ENCODE measurements at places on chromosomes 13 and 19.

DNA sequence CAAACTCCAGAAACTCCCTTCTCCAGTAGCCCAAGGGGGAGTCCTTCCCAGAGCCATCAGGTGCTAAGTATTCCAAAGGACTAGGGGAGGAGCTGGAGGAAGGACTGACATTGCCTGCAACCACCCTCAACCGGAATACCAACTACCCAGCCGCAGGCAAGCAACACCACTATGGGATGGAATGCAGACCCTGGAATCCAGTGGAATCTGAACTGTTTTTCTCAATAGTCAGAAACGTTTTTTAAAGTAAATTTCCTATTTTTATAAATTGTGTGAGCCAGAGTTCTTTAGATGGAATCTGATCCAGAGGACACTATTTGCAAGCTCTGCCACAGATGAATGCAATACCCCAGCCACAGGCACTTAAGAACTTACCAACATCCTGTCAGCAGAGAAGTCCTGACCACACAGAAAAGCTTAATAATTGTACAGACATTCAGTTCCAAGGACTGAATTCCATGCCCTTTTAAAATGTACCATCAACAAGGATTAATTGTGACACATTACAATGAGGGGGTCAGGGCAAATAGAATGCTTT, 92.1 kb downstream of the USP12 start:
- peak; percentile 64 for DNase-seq

DNA sequence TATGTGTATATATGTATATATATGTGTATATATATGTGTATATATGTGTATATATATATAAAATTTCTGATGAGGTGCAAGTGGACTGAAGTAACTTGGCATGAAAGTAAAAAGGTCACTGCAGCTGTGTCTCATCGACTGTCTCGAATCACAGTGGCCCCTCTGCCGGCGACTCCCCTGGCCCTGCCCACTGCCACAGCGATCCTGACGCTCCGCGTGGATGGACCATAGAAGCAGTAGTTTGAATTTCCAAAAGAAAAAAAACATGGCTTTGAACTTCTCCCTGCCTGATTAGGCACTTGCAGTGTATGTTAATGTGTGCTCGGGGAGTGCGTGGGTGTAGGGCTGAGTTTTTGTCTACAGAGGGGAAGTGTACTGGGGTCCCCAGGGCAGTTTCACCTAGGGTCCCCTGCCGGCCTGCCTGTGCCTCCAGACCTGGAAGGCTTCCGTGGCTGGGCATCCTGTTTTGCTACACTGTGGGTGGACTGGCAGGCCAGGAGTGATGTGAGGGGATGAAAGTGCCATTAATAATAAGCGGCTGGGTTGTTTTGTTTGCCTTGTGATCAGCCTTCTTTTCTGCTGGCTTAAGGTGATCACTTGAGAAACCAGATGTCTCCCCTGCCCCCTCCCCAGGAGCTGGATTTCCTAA, 10.8 kb downstream of the ZIC5 start:
- DNase-seq, result no peak

DNA sequence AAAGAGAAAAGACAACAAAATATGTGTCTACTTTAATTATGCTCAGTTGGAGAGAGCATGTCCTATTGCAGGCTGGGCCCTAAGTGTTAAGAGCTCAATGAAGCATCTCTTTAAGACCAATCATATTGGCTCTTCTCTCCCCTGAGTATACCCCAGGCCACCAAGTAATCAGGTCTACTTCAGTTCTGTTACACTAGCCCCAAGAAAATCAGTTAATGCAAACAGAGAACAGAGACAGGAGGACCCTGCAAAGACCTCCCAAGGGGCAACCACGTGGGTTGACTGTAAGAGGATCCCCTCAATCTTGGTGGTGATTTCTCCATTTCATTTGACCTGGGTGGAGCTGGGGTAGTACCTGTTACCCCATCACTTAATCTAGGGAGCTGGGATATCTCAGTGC, 451.0 kb upstream of the ZNF507 start:
- no peak for DNase-seq

DNA sequence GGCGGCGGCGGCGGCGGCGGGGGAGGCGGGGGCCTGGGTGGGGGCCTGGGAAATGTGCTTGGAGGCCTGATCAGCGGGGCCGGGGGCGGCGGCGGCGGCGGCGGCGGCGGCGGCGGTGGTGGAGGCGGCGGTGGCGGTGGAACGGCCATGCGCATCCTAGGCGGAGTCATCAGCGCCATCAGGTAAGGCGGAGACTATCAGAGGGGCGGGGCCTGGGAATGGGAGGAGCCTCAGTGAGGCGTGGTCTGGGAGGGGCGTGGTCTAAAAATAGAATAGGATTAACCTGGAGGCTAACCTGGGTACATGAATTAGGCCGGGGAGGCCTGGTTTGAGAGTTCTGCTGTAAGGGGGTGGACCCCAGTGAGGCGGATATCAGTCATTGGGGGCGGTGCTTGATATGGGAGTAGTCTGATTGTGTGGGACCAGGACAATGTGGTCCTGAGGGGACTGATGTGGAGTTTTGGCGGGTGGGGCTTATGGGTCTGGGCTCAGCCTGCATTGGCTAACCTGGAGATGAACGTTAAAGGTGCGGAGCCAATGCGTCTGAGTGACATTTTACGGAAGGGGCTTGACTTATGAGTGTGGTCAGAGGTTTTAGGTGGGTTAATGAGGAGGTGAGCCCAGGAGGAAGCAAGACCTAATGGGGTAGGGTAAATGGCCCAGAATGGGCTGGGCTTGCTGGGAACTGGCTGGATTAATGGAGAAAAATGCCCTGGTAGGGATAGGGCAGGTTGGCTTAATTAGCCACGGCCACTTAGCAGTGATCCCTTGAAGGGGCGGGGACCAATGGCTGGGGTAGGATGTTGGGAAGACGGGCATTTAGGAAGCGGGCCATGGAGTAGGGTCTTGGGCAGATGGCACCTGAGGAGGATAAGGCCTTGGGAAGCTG, 1.4 kb downstream of the CAPNS1 start:
- DNase-seq, result peak; percentile 36

DNA sequence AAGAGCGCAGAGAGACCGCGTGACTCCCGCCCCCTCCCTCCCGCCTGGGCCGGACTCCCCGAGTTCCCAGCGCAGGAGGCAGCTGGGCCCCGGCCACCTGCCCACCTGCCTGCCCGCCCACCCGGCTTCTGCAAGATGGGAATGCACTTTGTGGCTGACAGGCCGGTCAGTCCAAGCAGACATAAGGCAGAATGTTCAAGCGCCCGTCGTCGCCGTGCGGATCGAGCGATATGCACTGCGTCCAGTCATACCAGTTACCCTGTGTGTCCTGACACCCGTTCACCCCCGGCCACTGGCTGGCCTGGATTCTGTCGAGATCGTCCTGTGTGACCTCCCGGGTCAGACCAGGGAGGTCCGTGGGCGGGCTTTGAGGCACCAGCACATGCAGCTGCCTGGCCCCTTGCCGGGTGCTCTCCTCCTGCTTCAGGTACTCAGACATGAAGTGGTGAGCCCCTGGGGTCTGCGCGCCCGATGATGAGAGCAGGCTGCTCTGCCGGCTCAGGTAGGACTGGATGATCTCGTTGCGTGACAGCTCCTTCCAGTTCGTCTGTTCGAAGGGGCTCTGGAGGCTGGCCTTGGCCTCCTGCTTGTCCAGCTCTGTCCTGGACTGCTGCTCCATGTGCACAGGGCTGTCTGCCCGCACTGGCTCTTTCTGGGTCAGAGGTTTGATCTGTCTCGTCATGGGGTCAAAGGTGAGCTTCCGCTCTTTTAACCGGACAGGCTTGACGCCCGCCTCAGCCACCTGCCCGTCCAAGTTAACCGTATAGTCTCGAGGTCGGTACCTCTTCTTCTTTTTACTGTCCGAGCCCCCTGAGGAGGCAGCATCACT, 3.9 kb upstream of the SLC35E1 start:
- no peak for DNase-seq

DNA sequence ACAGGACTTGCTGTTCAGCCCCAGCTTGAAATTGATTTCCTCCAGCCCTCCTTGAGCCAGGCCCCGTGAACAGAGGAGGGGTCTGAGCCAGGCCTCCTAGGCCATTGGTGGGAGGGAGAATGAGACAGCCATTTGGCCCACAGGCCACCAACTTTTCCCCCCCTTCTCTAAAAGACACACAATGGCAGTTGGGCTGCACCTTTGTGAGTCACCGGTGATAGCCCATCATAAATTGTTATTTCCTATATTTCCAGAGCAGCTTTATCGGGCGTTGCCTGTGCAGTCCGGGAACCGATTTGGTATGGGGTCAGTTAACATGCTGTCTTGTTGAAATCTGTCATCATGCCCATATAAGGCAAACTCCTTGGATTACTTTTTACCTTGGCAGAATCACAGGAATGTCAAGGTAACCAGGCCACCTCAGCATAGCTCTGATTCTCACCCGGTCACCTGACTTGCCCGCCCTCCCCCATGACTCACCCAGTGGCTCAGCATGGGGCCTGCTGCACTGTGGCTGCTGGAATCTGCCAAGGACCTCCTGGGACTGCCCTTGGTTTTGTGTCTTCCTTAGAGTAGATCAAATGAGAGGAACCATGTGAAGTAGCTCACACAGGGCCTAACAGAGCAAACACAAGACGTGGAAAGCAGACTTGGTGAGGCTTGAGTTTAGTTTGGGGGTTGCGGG, 36.1 kb downstream of the ACTN4 start:
- DNase-seq, result peak; percentile 82

- DNase-seq, result no peak
These were observed 518.2 kb upstream of the HTR2A start for GRCh38 chr13:47415048-47415447.

- DNase-seq, result no peak
These were observed 19.8 kb upstream of the SLC7A9 start for GRCh38 chr19:32889137-32889934.

DNA sequence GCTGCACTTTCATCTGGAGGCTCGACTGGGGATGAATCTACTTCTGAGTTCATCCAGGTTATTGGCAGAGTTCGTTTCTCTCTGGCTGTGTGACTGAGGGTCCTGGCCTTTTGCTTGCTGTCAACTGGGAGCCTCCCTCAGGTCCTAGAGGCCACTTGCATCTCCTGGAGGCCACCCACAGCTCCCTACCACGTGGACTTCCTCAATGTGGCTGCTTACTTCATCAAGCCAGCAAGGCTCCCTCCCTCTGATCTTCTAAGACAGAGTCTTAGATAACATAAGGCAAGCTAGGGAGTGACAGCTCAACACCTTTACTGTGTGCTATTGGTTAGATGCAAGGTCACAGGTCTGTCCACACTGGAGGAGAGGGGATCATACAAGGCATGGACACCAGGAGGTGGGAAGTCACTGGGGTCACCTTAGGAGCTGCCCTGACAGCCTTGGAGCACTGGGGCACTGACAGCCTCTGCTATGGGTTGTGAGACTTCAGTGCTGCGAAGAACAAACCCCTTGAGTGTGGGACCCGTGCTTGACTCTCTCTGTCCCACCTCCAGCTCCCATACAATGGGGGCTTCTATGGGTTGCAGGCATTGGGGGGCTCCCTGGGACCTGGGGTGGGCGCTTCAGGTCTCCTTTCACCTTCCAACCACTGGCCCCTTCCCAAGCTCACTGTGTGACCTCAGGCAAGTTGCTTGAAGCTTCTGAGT, 5.3 kb downstream of the FAM187B start:
- DNase-seq, result no peak

GRCh38 chr19:50020481-50020880, 4.7 kb downstream of the VRK3 start:
- DNase-seq, result no peak

DNA sequence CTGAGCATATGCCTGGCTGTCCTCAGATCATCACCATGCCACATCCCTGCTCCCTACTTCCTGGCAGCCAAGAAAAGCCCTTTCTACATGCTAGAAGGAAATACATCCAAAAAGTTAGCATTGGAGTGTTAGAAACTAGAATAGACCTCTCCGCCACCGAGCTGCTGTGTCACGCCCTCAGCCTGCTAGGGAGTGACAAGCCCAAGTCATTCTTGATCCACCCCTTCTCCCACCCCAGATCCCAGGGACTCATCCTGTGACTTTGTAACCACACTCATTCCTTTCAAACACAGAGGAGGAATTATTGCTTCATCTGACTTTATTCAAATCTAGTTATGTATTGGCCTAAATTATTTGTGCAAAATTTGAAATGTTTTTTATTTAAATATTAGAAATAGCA, 45.3 kb downstream of the POLR1D start:
- DNase-seq, result no peak

GRCh38 chr19:55490478-55491432, 2.5 kb downstream of the SSC5D start:
- no peak for DNase-seq

- DNase-seq, result no peak
These were observed 56.6 kb downstream of the FRY start for GRCh38 chr13:32087955-32088747.

DNA sequence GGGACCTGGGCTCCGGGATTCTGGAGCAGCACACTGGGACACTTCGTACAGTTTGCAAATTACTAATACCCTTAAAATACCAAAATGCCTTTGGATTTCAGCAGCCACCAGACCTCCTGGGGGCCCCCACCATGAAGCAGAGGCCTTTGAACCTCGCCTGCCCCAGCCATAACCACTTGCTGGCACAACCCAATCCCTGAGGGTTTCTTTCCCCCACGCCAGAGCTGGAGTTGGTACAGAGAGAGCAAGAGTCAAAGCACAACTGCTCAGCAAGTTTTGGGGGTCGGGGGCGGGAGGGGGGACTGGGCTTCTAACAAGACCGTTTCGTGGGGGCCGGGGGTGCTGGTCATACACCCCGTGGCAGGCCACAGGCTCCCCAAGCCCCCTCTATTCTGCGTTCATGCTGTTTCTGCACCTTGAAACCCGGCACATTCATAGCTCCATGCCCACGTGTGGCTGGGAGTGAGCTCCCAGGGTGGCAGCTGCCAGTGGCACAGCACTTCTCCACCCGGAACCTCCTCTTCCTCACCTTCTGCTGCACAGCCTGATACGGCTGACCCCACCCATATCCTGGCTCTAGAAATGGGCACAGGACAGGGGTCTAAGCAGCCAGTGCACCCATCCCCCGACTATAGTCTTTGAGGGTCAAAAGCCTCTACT, 17.1 kb downstream of the PLEKHF1 start:
- DNase-seq, result no peak

DNA sequence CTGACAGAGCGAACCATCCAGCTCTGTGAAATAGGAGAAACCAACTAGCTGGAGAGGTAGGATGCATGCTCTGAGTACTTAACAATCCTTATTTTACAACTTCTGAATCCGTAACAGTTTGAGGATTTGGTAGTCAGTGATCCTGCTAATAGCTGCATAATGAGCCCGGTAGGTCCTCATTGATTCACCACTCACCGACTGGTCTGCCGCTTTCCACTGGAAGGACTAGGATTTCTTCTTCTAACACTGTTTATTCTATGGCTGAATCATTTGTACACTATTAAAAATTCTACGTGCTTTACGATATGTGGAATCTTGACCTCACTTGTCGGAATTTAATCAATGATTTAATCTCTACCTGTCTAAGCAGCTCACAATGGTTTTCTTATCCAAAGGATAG, 33.9 kb downstream of the SPATA13 start:
- no peak for DNase-seq

GRCh38 chr19:45876411-45877197, 9.3 kb downstream of the IRF2BP1 start:
- no peak for DNase-seq
